ENCODE measurements at places on chromosomes 1 and 21.
A peak's percentile ranks its signal among the peaks of the same experiment; 100 is the strongest.

GRCh38 chr1:55803429-55803828 lies 588.3 kb upstream of the USP24 start:
- no peak for DNase-seq

DNA sequence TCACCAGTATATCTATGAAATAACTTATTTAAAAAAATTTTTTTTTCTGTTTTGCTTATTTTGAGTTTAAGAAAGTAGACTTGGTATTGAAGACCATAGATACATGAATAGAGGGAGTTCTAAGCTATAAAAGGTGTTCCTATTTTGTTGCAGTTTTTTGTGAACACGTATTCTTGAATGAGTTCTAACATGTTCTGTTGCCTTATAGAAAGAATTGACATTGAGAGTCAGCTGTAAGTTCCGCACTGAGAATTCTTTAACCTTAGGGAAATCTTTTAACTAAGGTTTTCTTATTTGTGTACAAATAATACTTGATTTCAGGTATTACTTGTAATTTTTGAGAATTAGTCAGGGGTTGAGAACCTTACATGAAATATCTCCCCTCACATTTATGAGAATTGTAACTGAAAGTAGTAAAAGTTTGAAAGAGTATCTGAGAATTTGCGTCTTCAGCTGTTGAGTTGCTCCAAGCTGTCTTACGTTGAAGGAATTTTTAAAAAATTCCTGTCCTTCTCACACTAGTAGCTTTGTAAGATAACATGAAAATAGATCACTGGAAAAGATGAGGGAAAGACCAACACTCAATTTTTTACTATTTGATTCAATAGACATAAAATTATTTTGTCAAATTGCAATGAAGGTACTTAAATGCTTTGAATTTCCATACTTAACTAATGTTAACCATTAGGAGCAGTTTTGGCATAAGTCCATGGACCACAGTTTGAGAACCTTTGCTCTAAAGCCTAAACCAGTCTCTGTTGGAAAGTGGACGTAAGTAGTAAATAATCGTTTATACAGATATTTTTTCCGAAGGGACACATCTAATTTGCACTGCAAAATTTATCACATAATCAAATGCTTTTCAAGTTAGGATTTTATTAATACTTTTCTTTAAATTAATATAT lies 3.8 kb downstream of the DR1 start:
- DNase-seq: no peak

- DNase-seq: no peak
These were observed 73.8 kb upstream of the SERBP1 start for GRCh38 chr1:67503974-67504373.

GRCh38 chr1:93619507-93620171 lies 62.0 kb downstream of the BCAR3 start:
- DNase-seq: peak; percentile 57

DNA sequence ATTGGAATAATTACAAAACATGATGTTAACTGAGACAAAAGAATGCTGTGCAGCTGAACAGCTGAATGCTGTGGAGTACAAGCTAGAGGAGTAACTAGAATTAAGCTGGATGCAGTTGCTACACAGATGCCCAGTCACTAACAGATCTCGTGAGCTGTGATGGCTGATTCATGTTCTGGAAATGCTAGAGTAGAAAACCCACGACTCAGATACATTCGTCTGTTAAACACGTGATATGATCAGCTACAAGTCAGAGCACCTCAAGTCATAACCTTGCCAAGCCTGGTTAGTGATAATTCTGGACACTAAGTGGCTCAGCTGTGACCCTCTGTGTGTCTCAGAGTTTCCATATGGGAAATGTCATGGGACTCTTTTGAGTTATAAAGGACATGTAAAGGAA lies 89.7 kb upstream of the ESRRG start:
- DNase-seq: no peak

DNA sequence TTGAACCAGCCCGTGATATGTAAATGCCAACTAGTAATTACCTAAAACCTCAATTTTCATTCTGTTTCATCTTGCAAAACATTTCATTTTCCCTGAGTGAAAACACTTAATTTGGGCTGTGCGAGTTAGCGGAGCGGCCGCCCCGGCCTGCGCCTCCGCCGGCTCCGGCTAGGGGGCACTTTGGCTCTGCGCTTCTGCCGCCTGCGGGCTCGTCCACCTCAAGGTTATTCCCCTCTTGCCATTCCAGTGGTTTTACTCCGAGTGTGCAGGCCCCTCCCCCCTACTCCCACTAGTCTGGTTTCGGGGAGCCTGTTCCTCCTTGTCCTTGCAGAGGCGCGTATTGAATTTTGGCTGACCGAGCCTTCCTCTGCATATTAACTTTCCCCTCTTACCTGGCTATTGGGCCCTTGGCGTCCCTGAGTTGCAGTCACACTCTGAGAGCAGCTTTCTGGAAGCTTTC lies 55.6 kb downstream of the PEX14 start:
- no peak for DNase-seq

DNA sequence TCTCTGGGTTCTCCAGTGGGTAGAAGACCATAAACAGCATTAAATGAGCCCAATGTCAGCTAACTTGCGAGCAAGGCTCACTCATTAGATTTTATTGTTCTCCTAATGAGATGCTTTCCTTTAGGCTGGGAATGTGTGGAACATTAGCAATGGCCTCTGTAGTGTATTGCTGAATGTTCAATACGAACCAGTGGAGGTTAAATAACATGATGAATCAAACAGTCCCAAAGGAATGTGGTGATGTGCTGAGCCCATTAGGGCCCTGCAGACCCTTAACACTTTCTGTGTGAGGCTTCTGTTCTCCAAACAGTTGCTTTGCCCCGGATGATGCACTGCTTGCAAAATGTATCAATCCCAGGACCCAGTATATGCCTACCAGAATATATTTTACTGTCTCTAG lies 225.5 kb downstream of the ATG4C start:
- no peak for DNase-seq

GRCh38 chr1:85473390-85473789 lies 8.4 kb upstream of the DDAH1 start:
- DNase-seq: no peak
